ENCODE measurements at places on chromosomes 6 and 20.
A peak's percentile ranks its signal among the peaks of the same experiment; 100 is the strongest.

GRCh38 chr6:145367149-145367548, 368.2 kb downstream of the EPM2A start:
- DNase-seq = no peak
- H3K4me1 ChIP-seq = no peaks in the 10 kb centered on the region
- no peaks in the 10 kb centered on the region for H3K27me3 ChIP-seq
- H3K36me3 ChIP-seq = no peaks in the 10 kb centered on the region

GRCh38 chr6:119350202-119350951, 816 bp upstream of the MAN1A1 start:
- peak overlapping the region; percentile 91 for H3K4me3 ChIP-seq
- H3K27me3 ChIP-seq = no peaks in the 10 kb centered on the region
- no peaks in the 10 kb centered on the region for H3K36me3 ChIP-seq
- peak overlapping the region; percentile 93 for H3K27ac ChIP-seq

DNA sequence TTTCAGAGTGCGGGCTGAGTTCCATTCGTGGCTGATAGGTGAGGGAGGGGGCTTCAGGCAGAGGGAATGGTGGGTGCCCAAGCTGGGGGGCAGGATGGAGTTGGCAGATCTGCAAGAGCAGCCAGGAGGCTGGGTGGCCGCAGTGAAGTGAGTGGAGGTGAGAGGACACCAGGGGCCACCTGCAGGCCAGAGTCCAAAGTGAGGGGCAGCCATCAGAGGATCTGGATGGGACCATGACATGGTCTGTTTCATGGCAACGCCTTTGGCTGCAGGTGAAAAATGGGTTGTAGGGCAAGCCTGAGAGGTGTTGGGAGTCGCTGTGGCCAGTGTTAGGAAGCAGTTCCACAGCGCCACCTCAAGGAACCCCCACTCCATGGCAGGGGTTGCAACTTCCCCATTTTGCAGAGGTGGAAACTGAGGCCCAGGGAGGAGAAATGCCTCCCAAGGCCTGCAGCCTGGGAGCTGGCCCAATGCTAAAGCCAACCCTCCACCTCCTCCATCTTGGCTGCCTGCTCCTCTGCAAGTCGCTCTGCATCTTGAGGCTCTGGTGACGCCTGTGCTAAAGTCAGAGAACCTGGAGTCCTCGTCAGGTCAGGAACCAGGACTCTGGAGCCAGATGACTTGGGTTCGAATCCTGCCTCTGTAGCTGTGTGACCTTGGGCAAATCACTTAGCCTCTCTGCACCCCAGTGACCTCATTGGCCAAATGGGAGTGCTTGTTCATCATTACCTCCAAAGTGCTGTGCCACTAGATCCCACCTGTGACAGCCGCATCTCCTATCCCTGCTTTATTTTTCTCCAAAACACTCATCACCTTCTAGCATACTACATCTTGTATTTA, 153.8 kb downstream of the CEBPB start:
- no peak for DNase-seq
- H3K36me3 ChIP-seq = no peaks in the 10 kb centered on the region
- H3K27me3 ChIP-seq = no peaks in the 10 kb centered on the region
- no peaks in the 10 kb centered on the region for H3K4me1 ChIP-seq
- H3K27ac ChIP-seq = no peak overlapping the region

- H3K4me1 ChIP-seq = no peaks in the 10 kb centered on the region
- H3K27me3 ChIP-seq = no peaks in the 10 kb centered on the region
- H3K4me3 ChIP-seq = no peak overlapping the region
- no peak for DNase-seq
- H3K36me3 ChIP-seq = no peaks in the 10 kb centered on the region
Observed at GRCh38 chr6:153028286-153028685, 25.8 kb upstream of the MTRF1L start.

DNA sequence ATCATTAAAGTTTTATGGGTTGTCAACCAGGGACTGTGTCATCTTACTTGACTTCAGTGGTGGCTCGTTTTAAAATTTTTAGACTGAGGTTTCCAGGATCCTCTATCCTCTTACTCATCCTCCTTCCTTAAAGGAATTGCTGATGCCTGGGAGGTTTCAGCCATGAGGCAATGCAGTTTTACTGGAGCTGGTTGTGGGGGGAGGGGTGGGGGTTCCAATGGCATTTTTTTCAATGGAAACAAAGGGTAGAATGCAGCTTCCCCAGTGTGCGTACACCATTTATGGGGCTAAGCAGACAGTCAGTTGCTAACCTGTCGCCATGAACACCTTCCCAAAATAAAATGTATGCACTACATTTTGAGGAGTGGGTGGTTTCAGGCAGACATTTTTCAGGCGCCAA, 88.0 kb downstream of the METTL24 start:
- DNase-seq = no peak
- no peaks in the 10 kb centered on the region for H3K27me3 ChIP-seq
- H3K36me3 ChIP-seq = no peaks in the 10 kb centered on the region
- no peaks in the 10 kb centered on the region for H3K4me1 ChIP-seq

DNA sequence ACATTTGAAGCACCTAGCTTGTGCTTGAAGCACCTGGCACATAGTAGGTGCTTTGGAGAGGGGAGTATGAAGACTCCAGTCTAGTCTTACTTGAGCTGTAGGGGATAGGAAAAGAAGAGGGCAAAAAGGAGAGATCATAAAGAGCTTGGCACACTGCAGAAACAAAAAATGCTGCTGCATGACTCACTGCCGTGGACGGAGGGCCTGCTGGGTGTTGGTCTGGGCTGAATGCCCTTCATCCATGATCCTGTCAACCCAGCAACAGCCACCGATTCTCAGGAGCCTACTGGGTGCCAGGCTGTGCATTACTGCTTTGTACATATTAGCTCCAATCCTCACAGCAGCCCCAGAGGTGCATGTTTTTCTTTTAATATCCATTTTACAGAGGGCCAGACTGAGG, 6.0 kb downstream of the PDYN start:
- no peaks in the 10 kb centered on the region for H3K4me1 ChIP-seq
- no peaks in the 10 kb centered on the region for H3K27me3 ChIP-seq
- H3K36me3 ChIP-seq = no peaks in the 10 kb centered on the region
- H3K4me3 ChIP-seq = no peak overlapping the region
- no peak for DNase-seq

DNA sequence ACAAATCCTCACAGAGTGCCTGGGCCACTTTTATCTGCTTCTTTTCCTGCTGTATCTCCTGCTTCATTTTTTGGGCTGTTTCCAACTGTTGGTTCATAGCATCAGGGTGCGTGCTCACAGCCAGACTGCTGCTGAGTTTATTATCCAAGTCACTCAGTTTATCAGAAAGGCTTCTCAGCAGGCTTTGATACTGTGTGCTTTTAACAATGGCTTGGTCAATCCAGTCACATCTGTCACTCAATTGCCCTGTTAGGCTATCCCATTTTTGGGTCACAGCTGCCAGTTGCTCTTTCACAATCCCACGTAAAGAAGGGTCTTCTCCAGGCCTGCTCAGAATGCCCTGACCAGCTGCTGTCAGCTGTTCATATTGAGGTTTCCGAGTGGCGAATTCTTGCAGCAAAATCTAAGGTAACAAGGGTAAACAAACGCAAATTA, 87.2 kb downstream of the DST start:
- no peaks in the 10 kb centered on the region for H3K36me3 ChIP-seq
- H3K27ac ChIP-seq = no peak overlapping the region
- H3K27me3 ChIP-seq = no peaks in the 10 kb centered on the region
- no peaks in the 10 kb centered on the region for H3K4me1 ChIP-seq

DNA sequence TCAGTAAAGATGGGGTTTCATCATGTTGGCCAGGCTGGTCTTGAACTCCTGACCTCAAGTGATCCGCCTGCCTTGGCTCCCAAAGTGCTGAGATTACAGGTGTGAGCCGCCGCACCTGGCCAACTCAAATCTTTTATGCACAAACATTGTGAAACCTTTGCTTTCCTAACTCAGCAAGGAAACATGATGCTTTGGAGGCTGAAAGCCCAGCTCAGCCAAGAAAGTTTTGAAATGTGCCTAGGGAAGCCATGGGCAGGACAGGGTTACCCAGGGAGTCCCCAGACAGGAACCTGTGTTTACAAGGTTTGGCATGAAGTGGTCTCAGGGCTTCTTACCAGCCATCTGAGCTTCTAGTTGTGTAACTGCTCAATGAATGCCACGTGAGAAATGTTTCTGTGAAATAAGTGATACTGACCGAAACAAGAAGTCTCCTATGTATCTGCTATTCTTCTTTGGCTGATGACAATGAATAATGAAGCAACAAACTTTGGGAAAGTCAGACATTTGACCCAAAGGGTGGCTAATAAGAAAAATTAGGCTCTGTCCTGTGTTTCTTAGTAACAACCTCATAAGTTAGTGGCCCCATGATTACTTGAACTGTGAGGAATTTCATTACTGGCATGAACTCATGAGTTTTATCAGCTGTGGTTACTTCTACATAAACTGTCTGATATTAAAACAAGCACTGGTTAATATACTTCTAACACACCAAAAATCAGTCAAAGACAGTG, 163.5 kb downstream of the KIF6 start:
- no peak overlapping the region for H3K4me3 ChIP-seq
- H3K36me3 ChIP-seq = no peaks in the 10 kb centered on the region
- no peak for DNase-seq
- H3K27ac ChIP-seq = no peak overlapping the region
- H3K27me3 ChIP-seq = no peaks in the 10 kb centered on the region
- no peaks in the 10 kb centered on the region for H3K4me1 ChIP-seq

GRCh38 chr6:13074415-13075140, 253.8 kb downstream of the TBC1D7 start:
- H3K27me3 ChIP-seq = no peaks in the 10 kb centered on the region
- H3K27ac ChIP-seq = no peak overlapping the region
- DNase-seq = no peak
- H3K4me1 ChIP-seq = no peaks in the 10 kb centered on the region
- H3K4me3 ChIP-seq = no peak overlapping the region

- H3K27ac ChIP-seq = no peak overlapping the region
- no peaks in the 10 kb centered on the region for H3K36me3 ChIP-seq
- H3K27me3 ChIP-seq = no peaks in the 10 kb centered on the region
Observed at GRCh38 chr6:72218125-72218524, 331.8 kb downstream of the RIMS1 start.

DNA sequence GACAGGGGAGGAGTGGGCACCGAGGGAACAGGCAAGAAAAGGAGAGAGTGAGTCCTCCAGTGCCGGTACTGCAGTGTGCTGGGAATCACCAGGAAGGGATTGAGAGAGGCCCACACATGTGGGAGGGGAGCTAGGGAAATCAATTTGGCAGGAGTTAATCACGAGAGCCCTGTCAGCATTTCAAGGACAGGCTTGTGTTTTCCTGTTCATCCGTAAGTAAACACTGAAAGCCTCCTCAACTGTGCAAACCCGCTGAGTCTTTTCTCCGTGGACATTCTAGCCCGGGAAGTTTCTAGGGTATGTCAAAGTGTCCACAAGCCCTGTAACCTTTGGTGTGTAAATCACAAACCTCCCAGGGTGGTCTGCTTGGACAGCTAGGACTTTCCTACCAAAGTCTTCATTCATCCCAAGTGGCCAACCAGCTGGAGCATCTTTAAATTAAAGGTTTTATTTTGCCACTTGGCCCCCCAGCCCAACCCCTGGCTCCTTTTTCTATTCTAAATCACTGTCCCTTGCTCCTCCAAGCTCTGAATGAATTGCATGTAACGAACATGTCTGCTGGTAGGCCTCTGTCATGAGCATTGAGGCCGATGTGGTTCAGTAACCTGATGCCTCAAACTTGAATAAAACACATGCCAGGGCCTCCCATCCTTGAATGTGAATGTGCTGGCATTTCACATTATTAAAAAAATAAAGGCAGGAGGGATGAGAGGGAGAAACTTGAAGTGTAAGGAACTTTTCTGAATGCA, 149.1 kb downstream of the ZNF217 start:
- no peak for DNase-seq
- H3K27me3 ChIP-seq = no peaks in the 10 kb centered on the region
- H3K4me1 ChIP-seq = no peaks in the 10 kb centered on the region

GRCh38 chr6:7268816-7269555, 44.0 kb downstream of the SSR1 start:
- no peak overlapping the region for H3K27ac ChIP-seq
- H3K4me1 ChIP-seq = no peaks in the 10 kb centered on the region
- DNase-seq = no peak

- H3K27me3 ChIP-seq = no peaks in the 10 kb centered on the region
- H3K4me3 ChIP-seq = no peak overlapping the region
- H3K4me1 ChIP-seq = no peaks in the 10 kb centered on the region
- H3K36me3 ChIP-seq = no peaks in the 10 kb centered on the region
- H3K27ac ChIP-seq = no peak overlapping the region
Observed at GRCh38 chr6:132265451-132266097, 135.7 kb downstream of the MOXD1 start.

DNA sequence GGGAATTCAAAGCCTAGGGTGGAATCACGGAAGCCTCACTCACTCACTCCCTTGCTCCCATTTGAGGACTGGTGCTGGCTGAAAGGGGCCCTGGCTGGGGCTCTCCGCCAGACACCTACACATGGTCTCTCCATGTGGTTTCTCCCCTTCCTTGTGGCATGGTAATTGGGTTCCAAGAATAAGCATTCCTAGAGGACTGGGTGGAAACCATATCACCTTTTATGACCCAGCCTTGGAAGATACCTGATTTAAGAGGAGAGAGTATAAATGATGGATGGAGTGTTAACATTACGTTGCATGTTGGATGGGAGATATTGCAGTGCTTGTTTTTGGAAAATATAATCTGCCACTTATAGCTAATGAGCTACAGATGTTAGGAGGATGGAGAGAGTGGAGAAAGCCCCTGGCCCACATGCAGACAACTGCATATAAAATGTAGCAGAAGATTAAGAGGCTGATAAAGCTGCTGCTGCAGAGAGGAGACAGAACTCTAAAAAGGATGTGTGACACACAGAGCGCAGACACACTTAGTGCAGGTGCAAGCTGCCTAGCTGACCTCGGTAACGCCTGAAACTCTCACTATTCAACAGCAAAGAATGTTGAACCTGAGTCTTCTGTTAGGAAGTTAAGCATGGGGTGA, 23.3 kb upstream of the CDKN1A start:
- H3K27me3 ChIP-seq = no peaks in the 10 kb centered on the region
- H3K36me3 ChIP-seq = no peaks in the 10 kb centered on the region
- no peak overlapping the region for H3K27ac ChIP-seq
- no peak overlapping the region for H3K4me3 ChIP-seq
- no peak for DNase-seq
- H3K4me1 ChIP-seq = peaks cover 3% of the 10 kb centered on the region

GRCh38 chr6:61909486-61909885, 376.5 kb downstream of the KHDRBS2 start:
- H3K27ac ChIP-seq = no peak overlapping the region
- DNase-seq = no peak
- H3K4me1 ChIP-seq = no peaks in the 10 kb centered on the region
- H3K36me3 ChIP-seq = no peaks in the 10 kb centered on the region
- no peak overlapping the region for H3K4me3 ChIP-seq

DNA sequence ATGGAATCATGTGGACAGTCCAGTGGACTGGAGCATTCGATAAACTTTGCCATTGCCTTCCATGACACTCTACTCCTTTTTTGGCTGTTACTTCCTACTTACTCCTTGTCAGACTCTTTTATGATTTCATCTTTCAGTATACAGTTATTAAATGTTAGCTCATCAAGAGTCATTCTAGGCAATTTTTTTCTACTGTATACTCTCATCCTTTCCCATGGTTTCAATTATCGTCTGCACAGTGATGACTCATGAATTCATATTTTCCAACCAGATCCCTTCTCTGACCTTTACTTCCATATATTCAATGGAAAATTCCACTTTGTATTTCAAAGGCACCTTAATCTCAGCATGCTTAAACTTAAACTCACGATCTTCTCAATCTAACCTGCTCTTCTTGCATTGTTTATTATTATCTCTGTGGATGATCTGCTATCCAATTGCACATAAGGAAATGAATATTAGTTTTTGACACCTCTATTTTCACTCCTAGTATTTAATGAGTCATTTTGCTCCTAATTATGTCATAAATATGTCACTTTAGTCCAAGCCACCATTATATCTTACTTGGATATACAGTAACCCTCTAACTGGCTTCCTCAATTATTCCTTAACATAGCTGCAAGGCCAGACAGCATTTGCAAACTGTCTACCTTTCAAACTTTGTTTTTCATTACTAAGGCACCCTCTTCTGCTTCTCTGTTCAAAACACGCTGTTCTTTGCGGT, 427.5 kb downstream of the PHF3 start:
- no peak overlapping the region for H3K27ac ChIP-seq

All from colonic mucosa (tissue), 4 donors.